Activated CD8-positive, alpha-beta T cell treated with anti-CD3 and anti-CD28 coated beads for 36 hours (primary cell): ENCODE measurements at places on chromosomes 6 and 20. TPM values are rescaled to one million over a fixed set of nuclear protein-coding genes. Genes with fewer than 3 reads are reported as not detected.

The ATP5F1E gene
- total RNA-seq: 68.8 TPM

The MLN gene
- total RNA-seq: not detected

The CCN6 gene
- not detected for total RNA-seq

The THEMIS gene
- 80.1 TPM for total RNA-seq

The SLC4A11 gene
- 1.8 TPM for total RNA-seq

The OPN5 gene
- total RNA-seq: not detected

The ID4 gene
- not detected for total RNA-seq

The KCNK16 gene
- not detected for total RNA-seq

DNA sequence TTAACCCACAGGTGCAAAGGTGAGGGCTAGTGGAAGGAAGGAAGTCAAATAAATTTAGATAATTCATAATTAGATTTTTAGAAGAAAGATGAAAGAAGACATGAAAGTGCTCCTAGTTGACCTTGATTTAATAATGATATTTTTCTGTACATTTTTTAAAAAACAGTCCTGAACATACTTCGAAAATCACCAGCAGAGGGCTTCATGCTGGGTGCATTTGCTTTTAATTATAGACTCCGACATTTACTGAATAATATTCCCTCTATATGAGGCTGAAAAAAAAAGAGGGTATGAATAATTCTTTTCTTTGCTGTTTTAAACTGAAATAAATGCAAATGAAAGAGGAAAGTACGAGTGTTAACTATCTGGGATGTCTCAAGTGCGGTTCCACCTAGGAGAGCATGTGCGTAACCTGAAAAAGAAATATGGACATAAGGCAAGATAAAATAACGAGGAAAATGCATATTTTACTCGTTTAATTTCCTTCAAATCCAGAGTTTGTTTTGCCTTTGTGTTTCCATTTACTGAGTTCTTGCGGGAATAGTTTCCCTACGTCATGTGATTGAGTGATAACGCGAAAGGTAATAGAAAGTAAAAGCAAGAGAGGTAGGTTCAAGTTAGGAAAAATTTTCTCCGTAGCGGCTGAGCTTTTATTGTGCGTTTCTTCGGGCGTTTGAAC lies 3.1 kb upstream of the TFAP2B start:
- DNase-seq: no peak

DNA sequence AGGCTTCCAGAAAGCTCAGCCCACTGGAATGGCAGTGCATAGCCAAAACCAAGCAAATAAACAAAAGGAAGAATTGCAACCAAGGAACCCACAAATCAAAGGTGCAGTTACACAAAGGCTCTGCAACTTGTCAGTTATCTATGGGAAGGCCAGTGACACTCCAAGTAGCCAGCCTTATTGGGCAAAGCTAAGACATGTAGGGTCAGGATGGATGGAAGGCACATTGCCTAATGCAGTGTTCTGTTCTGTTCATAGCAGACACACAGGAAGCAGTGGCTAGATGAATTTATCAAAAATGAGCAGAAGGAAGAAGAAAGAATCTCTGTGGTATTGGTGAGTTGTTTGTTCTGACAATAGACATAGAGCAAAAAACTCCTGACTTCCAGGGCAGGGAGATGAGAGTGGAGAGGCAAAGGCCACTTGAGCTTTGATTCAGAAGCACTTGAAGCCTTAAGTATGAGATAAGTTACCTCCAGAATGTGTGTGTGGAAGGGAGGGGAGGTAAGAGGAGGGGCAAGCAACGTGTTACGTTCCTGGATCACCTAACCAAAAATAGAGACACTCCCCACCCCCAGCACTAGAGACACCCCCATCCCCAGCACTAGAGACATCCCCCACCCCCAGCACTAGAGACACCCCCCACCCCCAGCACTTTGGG lies 57.9 kb upstream of the AKAP12 start:
- no peak for DNase-seq

- no peak for DNase-seq
Observed at GRCh38 chr6:86712039-86712438, 225.3 kb upstream of the HTR1E start.

DNA sequence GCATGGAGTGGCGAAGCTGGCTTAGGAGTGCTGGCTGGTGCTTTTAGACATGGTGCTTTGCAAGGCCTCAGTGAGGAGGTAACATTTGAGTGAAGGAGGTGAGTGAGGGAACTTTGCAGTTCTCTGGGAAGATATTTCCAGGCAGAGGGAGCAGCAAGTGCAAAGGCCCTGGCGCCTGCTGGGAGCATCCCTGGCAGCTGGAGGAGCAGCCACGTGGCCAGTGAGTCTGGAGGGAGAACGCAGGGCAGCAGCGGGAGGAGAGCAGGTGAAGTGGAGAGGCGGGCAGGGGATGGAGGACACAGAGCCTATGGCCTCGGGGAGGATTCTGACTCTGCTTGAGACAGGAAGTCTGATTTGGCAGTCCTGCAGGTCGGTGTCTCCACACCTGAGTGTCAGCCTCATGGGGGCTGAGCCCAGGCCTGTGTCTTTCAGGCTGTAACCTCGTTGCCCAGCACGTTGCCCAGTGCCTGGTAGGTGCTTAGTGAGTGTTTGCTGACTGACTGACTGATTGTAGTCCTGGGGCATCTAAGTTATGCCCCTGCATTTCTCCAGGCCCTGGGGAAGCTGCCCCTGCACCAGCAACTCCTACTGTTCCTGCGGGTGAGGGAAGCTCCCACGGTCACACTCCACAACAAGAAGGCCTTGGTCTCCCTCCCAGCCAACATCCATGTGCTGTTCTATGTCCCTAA lies 11.0 kb upstream of the BPIFB4 start:
- DNase-seq: no peak

- DNase-seq: no peak
Observed at GRCh38 chr20:51423810-51424209, 118.7 kb downstream of the NFATC2 start.

DNA sequence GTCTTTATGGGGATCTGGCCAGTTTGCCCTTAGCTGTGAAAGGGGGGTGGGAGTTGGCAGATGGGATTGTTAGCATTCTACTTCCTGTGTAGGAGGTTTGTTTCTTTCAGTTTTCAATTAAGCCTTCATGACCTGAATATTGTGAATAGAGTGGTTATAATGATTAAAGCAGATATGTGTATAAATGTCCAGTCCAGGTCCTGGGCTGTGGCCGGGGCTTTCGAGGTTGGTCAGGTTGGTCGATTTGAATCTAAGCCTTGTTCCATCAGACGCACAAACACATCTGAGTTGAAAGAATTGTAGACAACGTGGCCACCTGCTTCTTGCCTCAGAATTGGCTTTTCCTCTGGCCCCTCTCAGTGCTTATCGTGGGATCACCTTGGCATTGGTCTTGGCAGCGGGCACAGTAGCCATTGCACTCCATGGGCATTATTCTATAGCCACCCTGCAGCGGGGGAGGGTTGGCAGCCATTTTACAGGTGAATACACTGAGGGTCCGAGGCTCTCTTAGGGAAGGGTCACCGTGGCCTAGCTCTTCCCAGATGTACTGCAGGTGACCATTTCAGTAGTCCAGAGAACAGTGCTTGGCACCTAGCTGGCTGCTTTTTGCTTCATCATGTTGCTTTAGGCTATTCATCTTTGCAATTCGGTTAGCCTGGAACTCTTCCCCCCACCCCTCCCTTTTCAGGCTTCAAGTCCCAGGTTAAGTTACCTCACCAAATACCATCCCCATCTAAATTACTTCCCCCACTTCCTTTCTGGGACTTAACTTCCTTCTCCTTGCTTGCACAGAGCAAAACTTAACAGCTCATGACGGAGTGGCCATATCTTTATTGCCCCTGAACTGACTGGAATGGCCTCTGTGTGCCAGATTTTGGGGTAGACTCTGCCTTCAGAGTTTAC lies 1.1 kb downstream of the RNF114 start:
- DNase-seq: peak; percentile 24

GRCh38 chr6:146149770-146150169 lies 120.9 kb downstream of the GRM1 start:
- DNase-seq: no peak

DNA sequence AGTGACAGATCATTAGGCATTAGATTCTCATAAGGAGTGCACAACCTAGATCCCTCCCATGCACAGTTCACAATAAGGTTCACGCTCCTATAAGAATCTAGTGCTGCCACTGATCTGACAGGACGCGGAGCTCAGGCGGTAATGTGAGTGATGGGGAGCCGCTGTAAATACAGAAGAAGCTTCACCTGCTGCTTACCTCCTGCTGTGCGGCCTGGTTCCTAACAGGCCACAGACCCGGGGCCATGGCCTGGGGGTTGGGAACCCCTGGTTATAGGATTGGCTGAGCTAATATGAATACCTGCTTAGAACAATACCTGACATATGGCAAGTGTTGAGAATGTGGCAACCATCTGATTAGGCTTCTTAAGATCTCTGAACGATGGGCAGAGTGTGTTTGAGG lies 2.4 kb downstream of the PNPLA1 start:
- no peak for DNase-seq

GRCh38 chr6:22132656-22133055 lies 164.2 kb downstream of the PRL start:
- DNase-seq: no peak

- DNase-seq: no peak
Observed at GRCh38 chr6:116059713-116060571, 749 bp downstream of the FRK start.

GRCh38 chr6:135586844-135587243 lies 89.3 kb upstream of the AHI1 start:
- peak; percentile 72 for DNase-seq

- DNase-seq: peak; percentile 32
Observed at GRCh38 chr6:122610690-122611455, 668 bp downstream of the PKIB start.

GRCh38 chr6:34600101-34600500 lies 44.0 kb upstream of the SPDEF start:
- DNase-seq: no peak

DNA sequence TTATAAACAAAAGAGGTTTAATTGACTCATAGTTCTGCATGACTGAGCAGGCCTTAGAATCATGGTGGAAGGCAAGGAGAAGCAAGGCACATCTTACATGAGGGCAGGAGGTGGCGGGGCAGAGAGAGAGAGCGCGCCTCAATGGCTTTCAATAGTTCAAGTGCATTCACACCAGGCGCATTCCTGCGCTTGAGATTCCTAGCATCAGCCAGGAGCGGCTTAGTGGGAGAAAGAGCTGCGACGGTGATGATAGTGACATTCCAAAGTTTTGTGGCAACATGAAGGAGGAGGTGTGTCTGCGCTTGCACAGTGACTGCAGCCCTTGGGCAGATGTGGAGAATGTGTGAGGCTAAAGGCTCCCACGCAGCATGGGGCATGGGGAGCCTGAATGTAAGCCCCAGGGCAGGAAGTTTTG lies 25.0 kb upstream of the EMILIN3 start:
- no peak for DNase-seq

DNA sequence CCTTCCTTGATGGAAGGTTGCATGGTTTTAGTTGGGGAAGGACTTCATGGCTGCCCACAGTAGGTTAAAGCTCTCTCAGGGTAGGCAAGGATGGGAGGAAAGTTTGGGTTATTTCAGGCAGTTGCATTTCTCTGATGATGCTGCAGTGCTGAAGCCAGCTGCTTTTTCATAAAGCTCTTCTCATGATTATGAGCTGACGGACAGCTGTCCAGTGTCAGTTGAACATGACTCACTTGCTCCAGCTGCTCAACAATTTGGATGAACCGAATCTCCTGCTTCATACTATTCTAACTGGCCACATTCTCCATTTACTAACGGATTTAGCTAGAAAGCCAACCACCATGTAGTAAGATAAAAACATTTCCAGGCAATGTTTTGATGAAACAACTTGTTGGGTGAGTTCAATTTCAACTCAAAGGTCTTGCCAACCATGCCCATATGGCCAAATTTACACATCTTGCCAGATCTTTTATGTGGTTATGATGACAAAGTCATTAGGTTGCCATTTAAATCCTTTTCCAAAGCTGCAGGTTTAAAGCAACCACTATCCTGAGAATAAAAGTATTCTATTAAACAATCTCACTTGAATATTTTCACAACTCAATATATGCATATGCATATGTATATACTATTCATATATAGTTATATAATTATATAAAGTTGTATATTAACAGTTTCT lies 125.9 kb downstream of the HS3ST5 start:
- DNase-seq: no peak

- DNase-seq: no peak
Observed at GRCh38 chr6:3270258-3270657, 11.5 kb downstream of the PSMG4 start.

DNA sequence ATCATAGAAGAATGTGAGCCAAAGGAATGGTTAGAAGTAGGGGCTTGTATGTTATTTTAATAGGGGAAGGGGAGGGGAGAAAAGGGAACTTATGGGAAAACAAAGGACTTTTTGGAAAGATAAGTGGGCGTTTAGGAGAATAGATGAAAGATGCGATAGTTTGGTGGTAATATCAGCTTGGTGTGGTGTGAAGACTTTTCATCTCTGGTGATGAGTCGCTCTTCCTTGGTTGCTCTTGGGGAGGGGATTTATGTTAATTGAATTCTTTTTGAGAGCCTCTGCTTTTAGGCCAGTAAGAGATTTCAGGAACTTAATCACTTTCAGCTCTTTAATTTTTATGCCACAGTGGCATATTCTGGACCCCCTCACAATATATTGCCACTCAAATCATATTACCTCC lies 10.8 kb downstream of the HECA start:
- no peak for DNase-seq
